ENCODE measurements at places on chromosomes 1 and 21.

DNA sequence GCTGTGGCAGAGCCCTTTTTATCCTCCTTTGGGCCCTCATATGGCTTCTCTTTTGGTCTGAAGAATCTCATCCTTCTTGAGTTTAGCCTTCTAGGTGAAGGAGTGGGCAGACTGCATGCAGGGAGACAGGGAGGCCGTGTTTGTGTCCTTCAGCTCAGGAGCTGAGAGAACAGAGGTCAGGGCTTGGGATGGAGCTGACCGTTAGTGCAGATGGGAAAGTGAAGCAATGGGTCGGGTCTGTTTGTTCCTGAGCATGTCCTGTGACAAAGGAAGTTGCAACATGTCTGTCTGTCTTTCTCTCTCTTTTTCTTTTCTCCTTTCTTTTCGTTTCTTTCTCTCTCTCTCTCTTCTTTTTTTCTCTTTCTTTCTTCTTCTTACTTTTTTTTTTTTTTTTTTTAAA, 14.9 kb downstream of the MAPKAPK2 start:
- DNase-seq, result peak; percentile 73

- DNase-seq, result peak; percentile 33
Observed at GRCh38 chr1:110218739-110219138, 8.6 kb downstream of the KCNC4 start.

- DNase-seq, result no peak
Observed at GRCh38 chr1:162070094-162070748, 730 bp downstream of the NOS1AP start.

DNA sequence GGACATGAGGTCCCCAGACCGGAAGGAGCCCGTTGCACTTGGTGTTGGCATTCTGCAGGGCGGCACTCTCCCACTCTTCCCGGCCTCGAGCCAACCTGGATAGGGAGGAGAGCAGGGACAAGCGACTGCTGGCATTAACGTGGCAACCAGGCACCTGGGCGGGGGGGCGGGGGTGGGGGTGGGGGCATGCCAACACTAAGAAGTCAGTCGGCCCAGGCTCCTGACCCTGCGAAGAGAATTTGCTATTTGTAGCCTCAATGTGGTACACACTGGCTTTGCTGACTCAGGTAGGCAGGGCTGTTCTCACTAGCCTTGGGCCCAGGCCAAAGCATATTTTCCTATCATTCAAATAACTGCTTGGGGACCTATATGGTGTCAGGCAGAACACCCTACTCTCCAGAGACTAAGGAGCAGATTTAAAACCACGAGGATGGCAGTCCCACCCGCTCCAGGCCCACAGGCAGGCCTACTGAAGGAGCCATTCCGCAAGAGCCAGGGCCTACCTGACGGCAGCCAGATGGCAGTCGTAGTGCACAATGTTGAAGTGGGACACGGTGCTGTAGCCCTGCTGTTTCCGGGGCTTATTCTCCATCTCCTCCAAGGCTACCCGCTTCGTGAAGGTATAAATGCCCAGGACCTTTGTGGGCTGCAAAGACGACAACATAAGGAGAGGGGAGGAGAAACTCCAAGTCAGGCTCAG, 123.7 kb downstream of the UBR4 start:
- no peak for DNase-seq

DNA sequence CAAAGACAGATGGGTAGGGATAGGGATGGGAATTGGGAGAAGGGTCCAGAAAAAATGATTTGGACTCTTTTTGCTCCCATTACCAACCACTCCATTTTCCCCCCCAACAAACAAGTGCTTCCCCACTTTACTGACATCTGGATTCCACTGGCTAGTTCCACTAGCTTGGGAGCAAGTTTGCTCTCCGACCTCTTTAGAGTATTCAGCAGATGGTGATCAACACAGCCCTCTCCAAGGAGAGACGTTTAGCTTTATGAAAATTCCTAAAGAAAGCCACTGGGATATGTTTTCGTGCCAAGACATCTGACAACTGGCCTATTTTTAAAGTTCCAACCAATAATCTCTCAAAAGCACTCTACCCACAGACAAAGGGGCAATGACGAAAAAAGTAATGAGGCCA, 50.3 kb downstream of the ITPKB start:
- DNase-seq, result no peak
